Stimulated activated CD8-positive, alpha-beta memory T cell treated with anti-CD3 and anti-CD28 coated beads, Interleukin-4, amount 100 ng/mL, for 4 hours (primary cell): ENCODE measurements at places on chromosomes 1 and 21.

- DNase-seq: no peak
Measured at GRCh38 chr1:52096216-52096615, 40.1 kb downstream of the BTF3L4 start.

- no peak for DNase-seq
Measured at GRCh38 chr1:40317394-40318074, 448 bp upstream of the COL9A2 start.

GRCh38 chr1:42934541-42935312 lies 23.9 kb downstream of the SLC2A1 start:
- DNase-seq: no peak

DNA sequence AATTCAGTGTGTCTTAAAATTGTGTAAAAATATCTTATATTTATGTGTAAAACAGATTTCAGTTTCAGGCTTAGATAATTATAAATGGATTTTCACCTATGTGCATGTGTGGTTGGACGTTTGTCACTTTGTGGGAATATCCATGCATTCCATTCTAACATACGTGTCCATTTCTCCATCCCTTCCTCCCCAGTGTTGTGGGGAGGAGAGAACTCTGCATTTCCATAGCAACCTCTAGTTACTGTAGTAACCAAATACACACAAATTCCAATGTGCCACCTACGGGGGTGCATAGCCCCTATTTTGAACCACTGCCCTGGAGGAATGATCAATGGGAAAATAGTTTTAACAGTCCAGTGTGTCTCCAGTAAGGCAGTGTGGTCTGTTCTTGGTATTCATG lies 79.0 kb downstream of the RASAL2 start:
- no peak for DNase-seq

DNA sequence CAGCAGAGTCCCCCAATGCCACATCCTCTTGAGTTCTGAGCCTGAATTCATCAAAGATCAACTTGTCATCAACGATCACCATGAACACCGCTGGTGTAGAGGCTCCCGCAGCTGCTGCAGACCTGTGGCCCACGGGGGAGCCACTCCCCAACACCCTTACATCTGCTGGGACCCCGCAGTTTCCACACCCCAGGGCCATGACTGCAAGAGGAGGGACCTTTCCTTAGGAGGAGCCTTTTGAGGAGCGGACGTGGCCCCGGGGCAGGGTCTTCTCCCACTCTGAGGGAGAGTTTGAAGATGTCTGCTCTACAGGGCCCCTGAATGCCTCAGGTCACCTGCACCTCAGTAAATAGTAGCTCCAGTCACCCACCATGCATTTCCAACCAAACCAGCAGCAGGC lies 2.7 kb downstream of the PRDM15 start:
- no peak for DNase-seq

- no peak for DNase-seq
Measured at GRCh38 chr1:161088587-161089110, 709 bp downstream of the NECTIN4 start.

GRCh38 chr1:29757866-29758780 lies 521.8 kb downstream of the PTPRU start:
- no peak for DNase-seq

- no peak for DNase-seq
Measured at GRCh38 chr1:119896303-119896702, at the start of gene ADAM30. Gene ADAM30 (minus strand): TSS chr1:119896515. CDS start chr1:119896336, 179 bp downstream.

- DNase-seq: no peak
Measured at GRCh38 chr1:6922096-6922931, 137.1 kb downstream of the CAMTA1 start.

DNA sequence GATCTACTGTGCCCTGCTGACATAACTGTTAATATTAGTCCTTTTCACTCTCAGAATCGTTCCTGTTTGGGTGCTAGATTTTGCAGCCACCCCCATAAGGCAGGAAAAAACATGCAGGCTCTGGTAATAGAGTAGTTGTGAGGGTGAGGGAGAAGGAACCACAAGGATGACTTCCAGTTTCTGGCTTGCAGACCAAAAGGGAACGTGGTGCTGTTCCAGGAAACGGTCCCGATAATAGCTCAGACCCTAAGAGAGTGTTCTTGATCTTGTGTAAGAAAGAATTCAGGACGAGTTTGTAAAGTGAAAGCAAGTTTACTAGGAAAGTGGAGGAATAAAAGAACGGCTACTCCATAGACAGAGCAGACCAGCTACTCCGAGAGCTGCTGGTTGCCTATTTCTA lies 50.7 kb upstream of the RHOU start:
- DNase-seq: no peak

DNA sequence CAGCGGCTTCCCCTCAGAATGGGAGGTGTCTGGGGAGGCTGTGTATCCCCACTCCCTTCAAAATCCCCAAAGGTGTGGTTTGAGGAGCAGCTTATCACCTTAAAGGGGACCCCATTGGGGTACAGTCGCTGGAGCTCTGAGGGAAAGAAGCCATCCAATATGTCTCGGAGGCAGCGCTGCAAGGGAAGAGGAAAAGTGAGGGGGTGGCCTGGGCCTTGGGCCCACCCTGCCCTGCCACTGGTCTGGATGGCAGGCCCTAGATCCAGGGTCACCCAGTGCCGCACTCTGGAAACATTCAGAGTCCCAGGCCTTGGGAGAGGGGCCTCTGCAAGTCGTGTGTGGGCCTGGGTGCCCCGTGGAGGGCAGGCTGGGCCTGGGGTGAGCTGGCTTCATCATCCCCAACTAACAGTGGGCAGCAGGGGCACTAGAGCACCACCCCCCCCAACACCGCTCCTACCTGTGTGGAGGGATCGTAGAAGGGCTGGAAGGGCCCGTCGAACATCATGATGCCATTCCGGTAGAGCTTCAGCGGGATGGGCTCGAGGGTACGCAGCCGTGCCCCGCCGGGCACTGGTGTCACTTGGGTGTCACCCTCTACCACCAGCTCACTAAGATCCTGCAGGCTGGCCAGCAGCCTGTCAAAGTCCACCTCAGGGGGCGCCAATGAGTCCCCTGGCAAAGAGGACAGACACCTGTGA lies 5.6 kb downstream of the SH3BGRL3 start:
- no peak for DNase-seq

- no peak for DNase-seq
Measured at GRCh38 chr21:37233551-37234146, 33.5 kb downstream of the VPS26C start.

DNA sequence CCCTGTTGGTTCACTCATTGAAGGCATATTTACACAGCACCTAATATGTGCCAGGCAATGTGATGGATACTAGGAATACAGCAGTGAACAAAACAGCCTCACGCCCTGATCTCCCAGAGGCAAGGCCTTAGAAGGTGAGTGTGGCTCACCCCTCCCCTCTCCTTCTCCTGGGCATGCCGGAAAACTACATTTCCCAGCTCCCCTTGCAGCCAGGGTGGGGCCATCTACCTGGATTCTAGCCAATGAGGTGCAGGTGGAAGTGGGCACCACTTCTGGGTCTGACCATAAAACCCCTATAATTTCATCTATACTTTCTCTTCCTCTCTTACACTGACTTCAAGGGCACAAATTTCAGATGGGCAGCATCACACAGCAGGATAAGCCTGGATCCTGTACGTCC lies 63.8 kb downstream of the FBXO2 start:
- DNase-seq: no peak

GRCh38 chr1:228349701-228350171 lies 56.9 kb downstream of the TRIM11 start:
- DNase-seq: no peak

DNA sequence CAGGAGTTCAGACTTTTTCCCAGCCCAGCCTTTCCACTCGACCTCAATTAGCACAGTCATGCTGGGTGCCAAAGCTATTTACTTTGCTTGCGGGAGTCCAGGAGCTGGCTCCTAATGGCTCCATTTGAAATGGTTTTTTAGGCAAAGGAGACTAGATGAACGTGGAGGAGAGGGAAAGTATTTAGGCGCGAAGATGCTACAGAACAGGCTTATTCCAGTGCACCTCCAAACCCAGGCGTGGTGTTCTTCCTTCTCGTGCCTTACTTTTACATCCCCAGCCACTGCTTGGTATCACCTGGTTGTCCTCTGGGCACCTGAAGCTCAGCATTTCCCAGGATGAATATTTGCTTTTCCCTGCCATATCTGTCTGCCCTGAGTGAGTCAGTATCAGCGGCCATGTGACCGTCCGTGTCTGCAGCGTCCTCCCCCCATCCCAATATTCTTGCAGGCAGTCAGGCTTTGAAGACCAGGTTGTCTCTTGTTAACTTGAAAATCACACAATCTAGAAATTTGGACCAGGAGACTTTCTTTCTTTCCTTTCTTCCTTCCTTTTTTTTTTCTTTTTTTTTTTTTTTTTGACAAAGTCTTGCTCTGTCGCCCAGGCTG lies 198.5 kb downstream of the DYRK1A start:
- DNase-seq: no peak

GRCh38 chr1:104785575-104786187 lies 1036.0 kb downstream of the AMY1C start:
- no peak for DNase-seq

GRCh38 chr1:115277276-115277675 lies 60.8 kb downstream of the NGF start:
- no peak for DNase-seq

DNA sequence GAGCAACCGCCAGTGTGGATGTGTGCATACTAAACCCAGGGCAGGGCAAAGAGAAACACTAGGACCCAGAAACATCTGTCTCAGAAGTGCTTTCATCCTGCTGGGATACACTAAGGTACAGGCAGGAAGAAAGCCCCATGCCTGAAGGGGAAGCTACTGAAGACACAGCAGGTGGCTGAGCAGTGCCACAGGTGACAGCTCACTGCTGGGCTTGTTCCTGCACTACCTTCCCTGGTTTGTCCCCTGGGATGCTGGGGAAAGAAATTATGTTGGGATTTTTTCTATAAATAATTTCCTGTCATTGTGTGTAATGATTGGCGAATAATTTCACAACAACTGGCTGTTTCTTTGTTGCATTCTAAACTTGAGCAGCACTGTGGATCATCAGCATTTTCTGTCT lies 245.3 kb upstream of the RAB4A start:
- no peak for DNase-seq

GRCh38 chr1:233113009-233113879 lies 162.8 kb downstream of the NTPCR start:
- no peak for DNase-seq

DNA sequence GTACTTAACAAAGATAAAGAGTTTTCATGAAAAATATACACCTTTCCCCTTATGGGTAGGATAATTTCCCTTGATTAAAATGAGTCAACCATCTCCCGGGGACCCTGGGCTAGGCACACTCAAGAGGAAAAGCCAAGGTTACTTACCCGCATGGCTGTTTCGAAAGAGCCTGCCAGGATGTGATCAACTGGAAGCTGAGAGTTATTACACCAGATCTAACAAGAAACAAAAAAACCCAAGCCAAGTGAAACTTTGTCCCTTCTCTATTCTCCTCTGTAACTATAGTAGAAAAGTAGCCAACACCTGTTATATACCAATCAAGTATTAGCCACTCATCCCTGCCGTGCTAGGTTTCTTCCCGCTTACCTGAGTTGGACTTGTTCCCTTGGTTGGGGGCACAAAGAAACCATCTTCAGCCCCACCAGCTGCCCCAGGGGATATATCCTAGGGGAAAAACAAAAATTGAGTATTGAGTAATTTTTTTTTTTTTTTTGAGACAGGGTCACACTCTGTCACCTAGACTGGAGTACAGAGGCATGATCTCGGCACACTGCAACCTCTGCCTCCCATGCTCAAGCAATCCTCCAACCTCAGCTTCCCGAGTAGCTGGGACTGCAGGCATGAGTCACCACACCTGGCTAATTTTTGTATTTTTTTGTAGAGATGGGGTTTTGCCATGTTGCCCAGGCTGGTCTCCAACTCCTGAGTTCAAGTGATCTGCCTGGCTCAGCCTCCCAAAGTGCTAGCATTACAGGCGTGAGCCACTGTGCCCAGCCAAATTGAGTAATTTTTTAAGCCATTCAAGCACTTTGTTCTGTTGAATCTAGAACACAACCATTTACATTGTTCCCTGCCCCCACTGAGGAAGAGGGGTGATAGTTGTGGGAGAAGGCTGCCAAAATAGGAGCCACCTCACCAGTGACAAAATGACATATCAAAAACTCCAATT lies 8.4 kb upstream of the PEX19 start:
- no peak for DNase-seq
